GM04503 (cell line): ENCODE measurements at places on chromosomes 5 and 9.

DNA sequence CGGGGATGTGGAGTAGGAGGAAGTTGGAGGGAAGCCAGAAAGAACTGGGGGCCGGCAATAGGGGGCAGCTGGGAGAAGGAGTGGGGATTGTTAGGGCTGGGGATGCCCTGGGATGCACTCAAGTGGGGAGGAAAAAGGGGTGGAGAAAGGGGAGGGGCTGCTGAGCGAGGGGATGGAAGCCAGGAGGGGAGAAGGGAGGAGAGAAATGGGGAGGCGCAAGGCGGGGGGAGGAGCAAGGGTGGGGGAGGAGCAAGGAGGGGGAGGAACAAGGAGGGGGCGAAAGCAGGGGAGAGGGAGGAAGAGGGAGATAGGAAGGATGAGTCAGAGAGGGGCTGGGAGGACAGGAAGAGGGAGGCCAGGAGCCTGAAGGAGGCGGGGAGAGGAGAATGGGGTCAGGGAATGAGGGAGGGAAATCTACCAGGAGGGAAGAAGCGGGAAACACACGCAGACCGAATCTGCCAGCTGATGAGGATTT, 1.6 kb downstream of the IRX4 start:
- DNase-seq: no peak

GRCh38 chr5:113548396-113548795, 34.9 kb downstream of the YTHDC2 start:
- no peak for DNase-seq

DNA sequence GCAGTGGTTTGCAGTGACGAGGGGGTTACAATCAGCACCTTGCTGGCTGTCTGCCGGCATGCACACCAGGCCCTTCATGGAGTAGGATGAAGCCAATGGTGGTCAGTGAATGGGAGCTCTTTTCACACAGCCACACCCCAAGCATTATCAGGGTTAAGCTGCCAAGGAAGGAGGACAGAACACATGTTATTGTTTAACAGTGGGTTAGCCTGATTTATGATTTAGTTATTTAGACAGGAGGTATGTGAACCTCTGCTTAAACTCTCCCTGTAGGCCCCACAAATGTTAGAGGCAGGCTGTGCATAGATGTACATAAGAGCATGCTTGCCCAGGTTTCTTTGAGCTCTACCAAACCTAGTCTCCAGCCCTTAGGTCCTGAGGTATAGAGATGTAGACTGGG, 262.9 kb downstream of the SPOCK1 start:
- no peak for DNase-seq

DNA sequence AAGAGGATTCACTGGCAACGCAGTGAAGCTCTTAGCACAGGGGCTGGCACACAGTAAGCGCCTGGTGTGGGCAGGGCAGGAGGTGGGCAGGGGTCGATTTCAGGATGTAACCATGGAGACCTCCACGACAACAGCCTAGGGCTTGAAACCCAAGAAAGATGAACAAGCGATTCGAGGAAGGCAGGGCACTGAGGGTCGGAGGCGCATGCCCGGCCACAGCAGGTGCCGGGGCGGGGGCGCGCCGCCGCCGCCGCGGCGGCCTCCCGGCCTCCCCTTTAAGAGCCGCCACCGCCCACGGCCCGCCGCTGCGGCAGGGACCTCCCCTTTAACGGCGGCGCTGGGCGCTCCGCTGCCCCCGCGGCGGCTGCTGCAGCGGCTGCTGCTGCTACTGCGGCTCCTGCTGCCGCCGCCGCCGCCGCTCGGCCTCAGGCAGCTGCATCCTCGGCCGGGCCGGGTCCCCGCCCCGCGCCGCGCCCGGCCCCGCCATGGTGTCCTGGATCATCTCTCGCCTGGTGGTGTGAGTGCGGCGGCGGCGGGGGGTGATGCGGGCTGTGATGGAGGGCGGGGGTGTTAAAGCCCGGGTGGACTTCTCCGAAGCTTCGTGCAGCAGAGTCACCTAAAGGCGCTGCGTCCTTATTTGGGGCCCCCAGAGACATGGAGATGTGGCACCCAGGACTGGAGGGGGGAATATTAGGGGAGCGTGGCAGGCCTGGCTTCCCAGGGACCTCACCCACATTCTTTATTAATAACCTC, at the start of gene REEP2:
Gene REEP2, plus strand, starts transcription at position 334 of the 753 bp plus-strand sequence. Its CDS starts 152 bp downstream, at position 486.
- DNase-seq: no peak

DNA sequence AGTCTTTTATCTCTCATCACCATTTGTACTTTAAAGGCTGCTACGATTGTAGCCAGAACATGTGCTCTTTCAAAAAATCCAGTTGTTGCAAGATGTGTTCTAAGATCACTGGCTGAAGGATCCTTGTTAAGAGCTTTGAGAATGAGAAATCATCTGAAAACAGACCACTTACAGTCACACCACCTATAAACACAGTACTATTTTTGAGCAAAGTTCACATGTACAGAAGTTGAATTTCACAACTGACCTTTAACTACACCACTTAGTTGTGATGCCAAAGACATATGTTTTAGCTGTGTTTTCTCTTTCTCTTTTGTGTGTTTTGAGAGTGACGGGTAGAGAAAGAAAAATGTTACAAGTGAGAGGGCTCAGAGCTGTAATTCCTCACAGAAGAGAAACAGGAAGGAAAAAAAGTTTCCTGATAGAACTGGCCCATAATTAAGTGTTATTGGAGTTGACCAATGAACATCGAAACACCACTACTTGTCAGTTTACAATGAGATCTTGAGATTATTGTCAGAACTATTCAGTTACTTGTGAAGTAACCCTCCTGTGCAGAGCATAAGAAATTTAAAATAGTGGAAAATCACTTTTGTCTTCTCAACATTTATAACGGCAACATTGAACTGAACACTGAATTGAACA, 245.4 kb downstream of the MLLT3 start:
- DNase-seq: no peak

- no peak for DNase-seq
These were observed 203.4 kb upstream of the SEMA6A start for GRCh38 chr5:116778032-116778431.

DNA sequence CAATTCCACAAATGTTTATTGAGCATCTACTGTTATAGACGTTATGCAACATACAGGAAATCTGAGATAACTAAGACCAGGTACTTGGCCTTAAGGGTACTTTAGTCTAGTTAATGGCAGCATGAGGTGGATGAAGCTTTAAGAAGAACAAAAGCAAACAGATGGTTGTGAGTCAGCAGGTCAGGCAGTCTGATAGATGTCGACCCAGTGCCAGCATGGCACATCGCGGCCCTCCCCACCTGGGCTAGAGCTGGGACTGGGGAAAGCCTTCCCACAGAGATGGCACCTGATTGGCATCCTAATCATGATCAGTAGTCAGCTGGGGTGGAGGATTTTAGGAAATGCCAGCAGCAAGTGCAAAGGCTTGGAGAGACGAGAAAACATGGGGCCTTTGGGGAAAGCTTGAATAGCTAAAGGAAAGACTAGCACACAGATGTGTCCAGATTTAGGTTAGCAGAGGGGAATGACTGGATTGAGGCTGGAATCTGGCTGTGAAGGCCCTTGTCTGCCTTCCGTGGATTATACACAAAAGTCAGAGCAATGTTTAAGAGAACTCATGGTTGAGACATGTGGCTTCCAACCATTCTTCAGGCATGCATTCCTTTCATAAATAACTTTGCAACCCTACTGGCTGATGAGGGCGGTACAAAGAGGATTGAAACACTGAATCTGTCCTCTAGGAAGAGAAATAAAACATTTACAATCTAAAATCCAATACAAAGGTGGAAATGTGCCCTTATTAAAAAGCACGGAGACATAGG, 395.4 kb upstream of the WWC1 start:
- no peak for DNase-seq

DNA sequence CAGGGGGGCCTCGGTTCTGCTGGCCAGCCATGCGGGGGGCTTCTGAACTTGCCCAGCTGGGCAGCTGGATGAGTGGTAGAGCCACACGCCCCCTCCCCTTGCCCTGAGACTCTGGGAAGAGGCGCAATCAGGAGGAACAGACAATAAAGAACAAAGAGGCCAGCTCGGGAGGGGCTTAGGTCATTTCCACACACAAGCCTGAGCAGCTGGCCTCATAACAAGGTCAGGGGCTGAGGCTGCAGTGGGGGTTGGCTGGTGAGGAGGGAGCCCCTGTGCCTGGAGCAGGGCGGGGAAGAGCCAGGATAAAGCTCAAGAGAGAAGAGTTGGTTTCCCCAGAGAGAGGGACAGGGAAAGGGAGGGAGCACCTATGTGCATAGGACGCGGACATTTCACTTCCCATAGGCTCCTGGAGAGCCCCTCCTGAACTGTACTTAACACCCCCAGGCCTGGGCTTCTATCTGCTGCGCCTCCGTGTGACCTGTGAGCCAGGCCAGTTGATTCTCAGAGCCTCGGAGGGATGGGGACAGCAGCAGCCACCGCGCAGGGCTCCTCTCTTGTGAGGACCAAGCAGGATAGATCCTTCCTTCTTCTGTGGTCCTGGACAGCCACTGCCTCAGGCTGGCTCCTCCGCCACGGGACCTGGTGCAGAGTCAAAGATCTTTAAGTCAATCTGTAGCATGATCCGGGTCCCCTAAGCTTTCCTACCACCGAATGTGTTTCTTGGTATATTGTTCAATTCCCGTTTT, 75.3 kb upstream of the GGTA1 start:
- DNase-seq: no peak

DNA sequence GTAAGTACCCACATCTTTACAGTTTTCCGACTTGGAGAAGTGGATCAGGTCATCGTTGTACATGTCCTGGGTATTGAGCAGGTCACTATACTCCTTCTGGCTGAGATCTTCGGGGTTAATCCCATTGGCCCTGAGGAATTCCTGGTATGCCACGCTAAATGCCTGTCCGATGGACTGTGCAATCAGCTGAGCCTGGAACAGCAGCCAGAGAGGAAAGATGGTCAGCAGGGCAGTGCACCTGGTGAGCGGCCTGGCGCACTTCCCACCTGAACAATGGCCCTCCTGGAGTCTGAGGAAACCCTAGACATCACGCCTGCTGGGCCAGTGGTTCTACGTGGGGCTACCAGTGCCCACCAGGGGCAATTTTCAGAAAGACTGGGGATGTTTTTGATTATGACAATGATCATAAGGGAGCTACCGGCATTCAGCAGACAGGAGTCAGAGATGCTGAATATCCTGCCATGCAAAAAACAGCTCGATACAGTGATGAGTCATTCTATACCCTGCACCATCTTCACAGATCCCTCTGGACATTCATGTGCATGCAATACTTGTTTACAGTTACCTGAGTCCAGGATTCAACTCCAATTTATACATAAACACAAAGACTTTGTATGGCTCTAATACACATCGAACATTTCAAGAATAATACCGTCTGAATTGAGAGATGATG, 127.2 kb downstream of the ENTREP1 start:
- no peak for DNase-seq

DNA sequence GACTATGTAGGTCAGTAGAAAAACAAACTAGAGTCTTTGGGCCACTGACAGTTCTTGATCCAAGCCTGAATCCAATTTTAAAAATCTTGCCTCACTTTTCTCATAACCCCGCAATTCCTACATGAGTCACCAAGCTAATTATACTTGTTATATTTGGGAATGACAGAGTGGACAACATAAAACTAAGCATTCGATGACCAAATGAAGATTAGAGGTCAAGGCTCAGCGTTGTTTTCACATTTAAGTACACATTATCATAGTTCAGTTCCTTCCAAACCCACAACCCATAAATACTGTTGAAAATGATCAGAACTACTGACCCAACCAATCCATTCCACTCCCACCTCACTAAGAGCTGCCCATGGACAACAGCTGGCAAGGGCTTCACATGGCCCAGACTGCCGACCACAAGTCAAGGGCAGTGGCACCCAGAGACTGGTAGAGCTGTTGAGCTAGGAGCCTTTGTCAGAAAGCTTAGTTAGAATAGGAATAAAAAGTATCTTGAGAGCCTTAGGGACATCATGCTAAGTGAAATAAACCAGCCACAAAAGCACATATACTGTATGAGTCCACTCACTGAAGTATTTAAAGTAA, 64.2 kb downstream of the MYO10 start:
- peak; percentile 84 for DNase-seq

GRCh38 chr5:67732921-67733320, 482.6 kb upstream of the PIK3R1 start:
- DNase-seq: no peak

GRCh38 chr9:115068031-115068430, 49.9 kb downstream of the TNC start:
- DNase-seq: no peak

- no peak for DNase-seq
These were observed 7.8 kb downstream of the KCNV2 start for GRCh38 chr9:2725126-2725525.

GRCh38 chr9:2339416-2339815, 282.2 kb upstream of the VLDLR start:
- no peak for DNase-seq

DNA sequence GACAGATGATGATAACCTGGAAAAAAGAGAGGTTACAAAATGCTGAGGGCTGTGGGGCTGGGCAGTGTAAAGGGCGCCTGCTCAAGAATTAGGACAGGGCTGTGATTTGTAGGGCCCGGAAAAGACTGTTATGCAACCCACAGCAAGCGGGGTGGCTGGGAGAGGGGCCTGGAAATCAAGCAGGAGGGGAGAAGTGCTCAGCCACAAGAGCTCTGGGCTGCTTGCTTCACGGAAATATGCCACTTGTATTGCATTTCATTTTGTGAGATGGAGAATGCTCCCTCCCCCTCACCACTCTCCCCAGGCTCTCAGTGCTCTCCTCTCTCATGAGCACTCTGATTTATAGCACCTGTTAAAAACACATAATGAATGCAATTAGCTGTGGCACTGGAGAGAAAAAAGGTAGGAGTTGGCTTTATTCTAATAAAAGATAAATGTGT, 8.4 kb upstream of the HAND1 start:
- DNase-seq: no peak

GRCh38 chr5:67045816-67046740, 150.5 kb downstream of the CD180 start:
- DNase-seq: no peak

DNA sequence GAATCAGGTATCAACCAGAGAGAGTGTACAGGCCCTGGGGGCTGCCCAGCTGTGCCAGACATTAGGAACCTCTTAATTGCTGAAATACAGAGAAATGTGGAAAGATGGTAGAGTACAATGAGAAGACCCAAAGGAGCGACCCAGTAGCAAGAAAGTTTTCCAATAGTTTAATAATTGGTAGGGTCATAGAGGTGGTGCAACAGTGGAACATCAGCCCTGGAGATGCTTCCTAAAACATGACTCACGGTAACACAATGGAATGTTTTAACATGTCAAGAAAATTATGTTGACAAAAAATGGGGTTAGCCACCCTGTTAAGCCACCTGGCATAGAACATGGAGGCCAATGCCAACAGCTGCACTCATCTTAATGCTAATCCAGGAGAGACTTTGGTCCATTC, 284.1 kb downstream of the ELAVL2 start:
- no peak for DNase-seq

DNA sequence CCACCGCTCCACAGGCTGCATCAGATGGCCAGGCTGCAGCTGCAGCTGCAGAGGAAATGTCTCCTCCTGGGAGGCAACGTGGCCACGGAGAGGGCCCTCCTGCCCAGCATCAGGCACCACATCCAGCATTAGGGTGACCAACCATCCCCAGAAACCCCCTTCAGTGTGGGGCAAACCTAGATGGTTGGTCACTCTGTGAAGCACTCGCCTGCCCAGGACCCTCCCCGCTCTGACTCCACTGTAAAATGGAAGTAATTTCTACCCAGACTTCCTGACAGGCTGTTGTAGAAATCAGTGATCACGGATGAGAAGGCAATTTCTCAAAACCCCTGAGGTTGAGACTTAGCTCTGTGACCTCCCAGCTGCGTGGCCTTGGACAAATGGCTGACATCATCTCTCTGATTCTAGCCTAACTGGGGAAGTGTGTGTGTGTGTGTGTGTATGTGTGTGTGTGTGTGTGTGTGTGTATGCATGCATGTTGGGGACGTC, 31.6 kb downstream of the B4GALT1 start:
- no peak for DNase-seq

- no peak for DNase-seq
These were observed 60.3 kb upstream of the ADAMTS2 start for GRCh38 chr5:179405426-179406030.
